ENCODE measurements at places on chromosomes 7 and 10.

GRCh38 chr7:159036916-159037605, 107.6 kb downstream of the VIPR2 start:
- DNase-seq = no peak

GRCh38 chr10:29160150-29160617, 128.7 kb upstream of the LYZL1 start:
- no peak for DNase-seq

DNA sequence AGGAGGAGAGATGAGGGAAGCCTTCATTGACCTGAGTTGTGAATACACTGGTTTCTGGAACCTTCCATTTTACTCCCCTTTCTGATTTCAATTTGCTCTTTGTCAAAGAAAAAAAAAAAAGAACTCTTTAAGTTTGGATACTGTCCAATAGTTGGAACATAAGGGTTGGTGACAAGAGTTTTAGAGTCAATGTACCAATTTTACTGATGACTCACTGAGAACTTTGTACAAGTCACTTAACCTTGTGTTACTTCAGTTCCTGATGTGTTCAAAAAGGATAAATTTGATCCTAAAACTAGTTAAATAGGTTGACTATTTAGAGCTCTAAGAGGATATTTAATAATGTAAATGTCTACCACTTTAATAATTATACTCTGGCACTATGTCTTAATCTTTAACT, 4.1 kb upstream of the CDK14 start:
- no peak for DNase-seq

- DNase-seq = no peak
These were observed 211.5 kb upstream of the SH2B2 start for GRCh38 chr7:102075126-102075525.

DNA sequence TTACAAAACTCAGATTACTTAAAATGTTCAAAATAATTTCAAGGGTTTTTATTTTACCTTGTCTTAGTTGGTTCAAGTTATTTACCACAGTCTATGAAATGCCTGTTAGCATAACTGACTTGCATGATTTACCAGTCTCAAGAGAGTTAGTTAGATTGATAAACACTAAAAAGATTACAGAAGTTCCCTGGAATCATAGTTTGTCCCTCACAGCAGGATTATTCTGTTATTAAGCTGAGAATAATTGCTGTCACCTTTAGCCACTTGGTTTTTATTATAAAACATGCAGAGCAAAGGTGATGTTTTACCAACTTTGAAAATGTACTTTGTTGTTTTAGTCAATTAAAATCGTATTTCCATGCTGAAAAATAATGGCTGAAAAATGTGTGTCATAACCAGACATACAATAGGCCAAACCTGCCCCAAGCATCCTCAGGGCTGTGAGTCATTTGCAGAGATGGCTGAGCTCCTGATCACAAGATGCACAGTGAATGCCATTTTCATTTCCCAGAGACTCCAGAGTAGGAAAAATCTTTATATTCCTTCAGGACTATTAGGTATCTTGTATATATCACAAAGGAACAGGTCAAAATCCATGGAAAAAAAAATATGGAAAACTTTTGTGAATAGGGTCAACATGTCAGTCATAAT, 87.8 kb upstream of the DKK1 start:
- no peak for DNase-seq

GRCh38 chr10:126842836-126843235, 62.4 kb upstream of the DOCK1 start:
- DNase-seq = no peak

- no peak for DNase-seq
These were observed 38.0 kb upstream of the CACNA2D1 start for GRCh38 chr7:82481499-82482097.

DNA sequence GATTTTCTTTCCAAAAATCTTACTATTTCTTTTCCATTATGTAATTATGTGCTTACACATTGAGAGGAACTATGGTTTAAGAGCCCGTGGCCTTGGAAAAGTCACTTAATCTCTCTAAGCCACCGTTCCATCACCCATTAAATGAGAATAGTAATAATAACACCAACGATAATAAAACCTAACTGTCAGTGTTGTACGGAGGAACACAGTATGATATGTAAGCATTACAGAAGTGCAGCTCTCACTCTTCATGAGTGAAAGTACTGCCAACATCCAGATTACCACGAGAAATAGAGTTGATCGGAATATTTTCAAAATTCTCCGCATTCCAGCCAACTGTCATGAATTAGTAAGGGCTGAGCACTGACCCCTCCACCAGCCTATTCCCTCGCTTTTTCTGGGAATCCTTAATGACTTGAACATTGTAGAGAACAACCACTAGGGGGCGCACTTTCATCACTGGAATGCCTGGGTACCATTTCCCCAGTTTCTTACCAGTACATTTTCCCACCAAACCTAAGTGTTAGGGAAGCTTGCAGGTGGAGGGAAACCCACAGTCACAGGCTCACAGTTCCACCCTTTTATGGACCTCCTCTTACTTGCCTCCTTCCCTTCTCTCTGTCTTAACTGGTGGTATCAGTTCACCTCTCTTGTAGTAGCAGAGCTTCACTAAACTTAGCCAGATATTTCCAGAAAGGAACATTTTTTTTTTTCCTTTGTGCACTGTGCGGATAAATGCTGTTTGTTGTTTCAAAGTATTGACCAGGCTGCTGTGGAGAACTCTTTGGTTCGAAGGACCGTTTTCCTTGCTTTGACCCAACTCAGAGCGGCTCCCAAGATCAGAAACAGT, 27.8 kb downstream of the NKX2-3 start:
- DNase-seq = peak; percentile 32

DNA sequence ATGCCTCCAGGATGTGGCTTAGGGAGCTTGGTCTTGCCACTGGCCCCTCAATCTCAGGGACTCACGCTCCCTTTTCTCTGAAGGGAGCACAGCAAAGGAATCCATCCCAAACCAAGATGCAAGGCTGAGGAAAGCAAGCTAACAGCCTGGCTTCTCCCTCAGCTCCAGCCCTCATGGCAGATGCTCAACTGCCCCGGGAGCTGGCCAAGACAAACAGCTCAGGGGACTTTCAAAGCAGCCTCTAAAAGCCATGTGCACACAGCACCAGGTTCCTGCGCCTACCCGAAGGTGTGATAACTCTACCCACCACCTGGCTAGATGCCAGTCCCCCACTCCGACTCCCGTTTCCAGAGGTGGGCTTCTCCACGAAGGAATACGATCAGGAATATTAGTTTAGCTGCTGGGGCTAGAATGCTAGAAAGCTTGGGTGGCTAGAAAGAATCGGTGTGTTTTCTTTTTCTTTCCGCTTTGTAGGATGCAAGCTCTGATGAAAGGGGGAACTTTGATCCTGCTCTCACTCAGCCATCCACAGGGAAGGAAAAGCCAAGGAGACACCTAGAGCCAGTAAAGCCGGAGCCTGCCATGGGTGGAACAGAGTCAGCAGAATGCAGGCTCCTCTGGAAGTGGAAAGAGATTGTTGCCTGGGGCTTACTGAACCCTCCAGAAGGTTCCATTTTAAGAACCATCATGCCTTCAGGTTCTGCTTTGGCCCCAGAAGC, 89.0 kb upstream of the FGFR2 start:
- DNase-seq = no peak

DNA sequence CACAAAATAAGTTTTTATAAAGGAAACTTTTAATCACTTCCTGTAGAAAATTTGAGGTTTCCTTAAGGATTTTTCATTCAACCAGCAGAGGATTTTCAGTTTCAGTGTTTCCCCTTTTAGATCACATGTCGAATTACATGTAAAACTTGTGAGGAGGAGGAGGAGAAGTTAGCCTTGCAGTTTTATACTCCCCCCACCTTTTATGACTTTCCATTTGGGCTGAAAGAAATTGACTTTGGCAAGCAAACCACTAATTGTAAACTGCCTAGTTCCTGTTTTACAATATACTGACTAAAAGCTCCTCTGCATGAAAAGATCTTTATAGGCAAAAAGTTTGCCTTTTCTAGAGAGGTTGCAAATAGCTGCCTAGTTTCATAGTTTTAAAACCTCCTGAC, 3.0 kb downstream of the BAMBI start:
- no peak for DNase-seq

GRCh38 chr10:19941206-19941880, 125.1 kb downstream of the PLXDC2 start:
- DNase-seq = no peak
